Activated CD4-positive, alpha-beta memory T cell treated with anti-CD3 and anti-CD28 coated beads, Interleukin-2, amount 10 ng/mL, durations not matched to agents 7 days and 5 days (primary cell): ENCODE measurements at places on chromosomes 16 and 17.
A peak's percentile ranks its signal among the peaks of the same experiment; 100 is the strongest.

GRCh38 chr17:9893411-9894012, 11.6 kb downstream of the RCVRN start:
- no peak for DNase-seq

- DNase-seq: no peak
These were observed 17.7 kb downstream of the TCF25 start for GRCh38 chr16:89890886-89891657.

DNA sequence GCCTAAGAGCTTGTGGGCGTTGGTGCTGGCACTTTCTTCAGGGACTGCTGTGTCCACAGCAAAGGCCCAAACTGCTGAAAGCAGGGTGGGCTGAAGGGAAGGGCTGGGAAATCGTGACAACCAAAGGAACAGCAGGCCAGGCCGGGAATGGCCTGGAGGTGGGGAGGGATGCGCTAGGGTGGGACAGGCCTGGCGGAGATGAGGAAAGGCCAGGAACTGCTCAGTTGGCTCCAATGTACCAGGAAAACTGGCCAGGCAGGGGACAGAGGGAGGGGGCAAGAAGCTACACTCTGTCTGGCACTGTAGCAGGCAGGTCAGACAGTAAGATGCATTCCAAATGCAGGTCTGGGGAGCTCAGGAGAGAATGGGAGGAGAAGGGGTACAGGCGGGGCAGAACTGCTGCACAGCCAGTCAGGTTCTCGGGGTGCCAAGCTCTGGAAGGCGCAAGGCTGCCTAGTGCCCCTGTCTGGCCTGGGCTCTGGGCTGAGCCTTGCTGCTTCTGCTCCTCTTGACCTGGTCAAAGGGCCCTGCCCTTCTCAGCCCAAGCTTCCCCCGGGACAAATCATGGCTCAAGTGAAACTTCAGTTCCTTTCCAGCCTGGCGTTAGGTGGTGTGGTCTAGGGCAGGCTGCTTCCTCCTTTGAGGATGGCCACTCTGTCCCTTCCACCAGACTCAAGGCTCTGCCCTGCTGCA, 7.3 kb downstream of the PNMT start:
- DNase-seq: no peak

DNA sequence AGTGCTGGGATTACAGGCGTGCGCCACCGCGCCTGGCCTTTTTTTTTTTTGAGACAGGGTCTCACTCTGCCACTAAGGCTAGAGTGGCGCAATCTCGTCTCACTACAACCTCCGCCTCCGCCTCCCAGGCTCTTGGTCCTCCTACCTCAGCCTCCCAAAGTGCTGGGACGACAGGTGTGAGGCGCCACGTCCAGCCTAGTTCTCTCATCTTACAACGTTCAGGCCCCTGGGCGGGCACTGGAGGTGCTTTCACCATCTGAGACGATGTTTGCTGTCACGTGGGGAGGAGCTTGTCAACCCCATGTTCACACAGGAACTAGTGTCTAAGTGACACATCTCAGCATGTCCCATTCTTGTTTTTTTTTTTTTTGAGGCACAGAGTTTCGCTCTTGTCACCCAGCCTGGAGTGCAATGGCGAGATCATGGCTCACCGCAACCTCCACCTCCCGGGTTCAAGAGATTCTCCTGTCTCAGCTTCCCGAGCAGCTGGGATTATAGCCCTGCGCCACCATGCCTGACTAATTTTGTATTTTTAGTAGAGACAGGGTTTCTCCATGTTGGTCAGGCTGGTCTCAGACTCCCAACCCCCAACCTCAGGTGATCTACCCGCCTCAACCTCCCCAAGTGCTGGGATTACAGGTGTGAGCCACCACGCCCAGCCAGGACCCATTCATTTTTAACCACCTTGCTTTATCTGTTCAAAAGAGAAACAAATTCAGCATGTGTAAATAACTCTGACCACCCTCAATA, 5.2 kb upstream of the FANCA start:
- no peak for DNase-seq

DNA sequence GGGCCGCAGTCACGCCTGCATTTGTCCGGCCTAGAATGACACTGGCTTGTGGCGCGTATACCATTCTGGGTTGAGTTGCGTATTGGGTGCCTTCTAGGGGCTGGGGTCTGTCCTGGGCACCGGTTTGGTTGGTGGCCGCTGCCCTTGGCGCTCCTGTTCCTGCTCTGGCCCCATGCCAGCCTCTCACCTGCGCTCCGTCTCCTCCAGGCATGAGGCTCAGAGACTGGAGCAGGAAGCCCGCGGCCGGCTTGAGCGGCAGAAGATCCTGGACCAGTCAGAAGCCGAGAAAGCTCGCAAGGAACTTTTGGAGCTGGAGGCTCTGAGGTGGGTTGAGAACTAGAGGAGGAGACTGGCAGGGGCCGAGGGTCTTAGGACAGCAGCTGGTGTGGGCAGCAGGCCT, 17.4 kb downstream of the CDIPT start:
- no peak for DNase-seq

DNA sequence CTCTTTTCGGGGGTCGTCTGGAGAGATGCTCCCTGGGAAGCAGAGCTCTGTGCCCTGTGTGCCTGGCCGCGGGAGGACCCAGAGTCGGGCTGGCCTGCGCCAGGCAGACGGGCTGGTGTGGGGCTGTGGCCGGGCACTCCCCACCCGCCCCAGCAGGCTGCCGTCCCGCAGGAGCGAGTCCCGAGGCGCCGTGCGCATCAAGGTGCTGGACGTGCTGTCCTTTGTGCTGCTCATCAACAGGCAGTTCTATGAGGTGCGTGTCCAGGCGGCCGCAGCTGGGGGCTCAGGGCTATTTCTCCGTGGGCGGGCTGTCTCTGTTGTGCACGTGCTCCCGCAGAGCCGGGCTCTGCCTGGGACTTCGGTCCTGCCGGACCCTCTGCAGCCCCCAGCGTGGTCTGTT, 15.0 kb downstream of the TSC2 start:
- DNase-seq: no peak

GRCh38 chr16:89764711-89765201, 43.4 kb downstream of the ZNF276 start:
- DNase-seq: peak; percentile 75

DNA sequence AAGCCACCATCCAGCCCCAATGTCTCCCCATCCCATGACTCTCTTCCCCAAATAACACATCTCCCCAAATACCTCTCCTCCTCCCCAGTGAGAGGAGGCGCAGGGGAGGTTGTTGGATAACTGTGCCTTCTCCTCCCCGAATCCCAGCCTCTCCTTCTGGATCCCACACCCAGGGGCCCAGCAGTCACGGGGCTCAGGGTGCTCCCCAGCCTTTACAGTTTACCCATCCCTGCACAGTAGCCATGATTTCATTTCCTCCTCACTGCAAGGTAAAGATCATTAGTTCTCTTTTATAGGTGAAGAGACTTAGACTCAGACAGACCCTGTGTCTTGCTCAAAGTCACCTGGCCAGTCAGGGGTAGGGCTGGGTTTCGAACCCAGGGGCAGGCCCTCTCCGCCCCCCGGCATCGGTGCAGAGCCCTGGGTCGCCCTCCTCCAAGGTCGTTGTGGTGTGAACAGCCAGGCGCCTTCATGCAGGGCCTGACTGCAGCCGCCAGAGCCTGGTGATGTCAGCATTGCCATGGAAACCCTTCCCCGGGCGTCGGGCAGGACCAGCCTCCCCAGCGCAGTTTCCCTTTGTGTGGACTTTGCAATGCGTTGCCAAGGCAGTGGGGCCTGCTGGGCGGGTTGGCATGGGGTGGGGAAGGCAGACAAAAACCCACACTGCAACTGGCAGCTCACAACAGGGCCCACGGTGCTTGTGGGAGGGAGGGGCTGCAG, 53.3 kb upstream of the TOB1 start:
- DNase-seq: peak; percentile 91

DNA sequence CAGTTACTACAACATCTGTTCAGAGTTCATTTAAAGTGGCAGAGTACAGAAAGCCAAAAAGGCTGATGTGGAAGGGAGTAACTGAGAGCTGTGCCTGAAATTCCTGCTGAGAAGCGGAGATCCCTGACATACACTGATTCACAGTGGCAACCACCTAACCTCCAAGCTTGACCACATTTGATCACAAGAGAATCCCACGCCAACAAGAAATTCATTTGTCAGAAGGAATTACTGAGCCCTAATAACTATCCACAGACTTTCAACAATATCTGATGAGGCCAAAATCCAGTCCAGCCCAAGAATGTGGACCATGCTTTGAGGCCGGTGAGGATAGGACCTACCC, 168.5 kb upstream of the RPH3AL start:
- no peak for DNase-seq

DNA sequence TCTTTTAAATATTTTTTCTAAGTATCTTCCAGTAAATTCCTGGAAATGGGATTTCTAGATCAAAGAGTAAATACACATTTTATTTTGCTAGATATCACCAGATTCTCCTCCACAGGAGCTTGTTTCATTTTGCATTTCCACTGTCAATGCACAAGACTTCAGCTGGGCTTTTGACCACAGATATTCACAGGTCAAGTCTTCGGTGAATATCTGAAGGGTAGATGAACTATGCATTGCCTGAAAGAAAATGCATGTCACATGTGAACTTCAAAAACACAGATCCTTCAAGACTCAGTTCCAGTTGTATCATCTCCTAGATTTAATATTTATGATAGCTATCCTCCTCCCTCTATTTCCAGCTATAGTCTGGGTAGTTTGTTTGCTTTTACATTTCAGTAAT, 963.6 kb upstream of the GOT2 start:
- no peak for DNase-seq

GRCh38 chr16:6081320-6081976, 983.9 kb upstream of the EEF2KMT start:
- peak; percentile 21 for DNase-seq

GRCh38 chr16:28492511-28492910, 637 bp upstream of the CLN3 start:
- DNase-seq: no peak

DNA sequence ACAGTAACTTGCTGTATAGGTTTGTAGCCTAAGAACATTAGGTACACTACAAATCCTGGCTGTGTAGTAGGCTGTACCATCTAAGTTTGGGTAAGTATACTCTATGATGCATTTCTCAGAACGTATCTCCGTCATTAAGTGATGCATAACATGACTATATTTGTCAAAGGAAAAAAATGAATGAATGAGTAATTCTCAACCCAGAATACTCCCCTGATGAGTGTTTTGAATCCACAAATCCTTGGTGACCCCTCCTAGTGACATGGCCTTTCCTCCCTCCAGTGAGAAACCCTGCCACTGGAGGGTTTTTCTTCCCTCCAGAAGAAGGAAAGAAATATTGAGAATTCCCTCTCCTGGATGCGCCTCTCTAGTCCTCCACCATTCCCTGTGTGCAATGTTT, 24.0 kb upstream of the SALL1 start:
- no peak for DNase-seq

DNA sequence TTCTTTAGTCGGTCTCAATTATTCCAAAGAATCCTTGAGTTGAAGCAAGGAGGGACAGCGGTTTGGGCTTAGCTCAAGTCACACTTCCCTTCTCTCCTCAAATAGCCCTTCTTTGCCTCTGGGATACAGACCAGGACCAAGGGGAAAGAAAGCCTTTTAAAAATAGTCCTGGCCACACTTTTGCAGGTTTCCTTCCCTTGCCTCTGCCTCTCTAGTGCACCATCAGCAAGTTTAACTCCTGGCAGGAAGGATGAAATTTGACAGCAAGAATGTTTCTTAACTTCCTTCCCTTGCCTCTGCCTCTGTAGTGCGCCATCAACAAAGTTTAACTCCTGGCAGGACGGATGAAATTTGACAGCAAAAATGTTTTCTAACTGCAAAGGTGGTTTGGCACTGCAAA, 7.2 kb upstream of the G6PC1 start:
- DNase-seq: no peak

DNA sequence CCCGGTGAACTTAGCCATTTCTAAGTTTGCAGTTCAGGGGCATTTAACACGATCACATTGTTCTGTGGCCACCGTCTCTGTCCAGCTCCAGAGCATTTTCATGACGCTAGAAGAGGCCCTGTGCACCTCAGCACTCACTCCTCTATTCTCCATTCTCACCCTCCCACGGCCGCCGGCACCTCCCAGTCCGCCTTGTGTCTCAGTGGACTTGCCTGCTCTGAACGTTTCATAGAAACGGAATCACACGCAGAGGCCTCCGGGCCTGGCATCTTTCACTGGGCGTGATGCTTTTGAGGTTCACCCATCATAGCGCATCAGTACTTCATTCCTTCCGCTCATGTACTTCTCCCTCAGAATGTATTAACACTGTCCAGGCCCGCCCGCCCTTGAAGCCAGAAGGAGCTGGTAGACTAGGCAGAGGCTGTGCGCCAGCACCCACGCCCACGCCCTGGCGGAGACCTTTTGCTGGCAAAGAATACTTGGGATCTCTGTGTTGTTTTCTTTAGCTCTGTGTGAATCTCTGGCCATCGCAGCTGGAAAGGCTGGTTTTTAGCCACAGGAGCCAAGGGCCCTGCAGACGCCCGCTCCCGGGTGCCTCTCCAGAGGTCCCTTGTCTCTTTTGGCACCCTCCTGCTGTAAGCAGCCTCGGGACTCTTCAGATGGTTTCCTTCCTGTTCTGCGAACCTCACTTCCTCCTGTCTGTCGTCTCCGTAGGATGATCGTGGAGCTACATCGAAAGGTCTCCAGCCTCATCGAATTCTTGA, 23.4 kb upstream of the JPT2 start:
- DNase-seq: no peak

GRCh38 chr17:29390851-29391631, 878 bp downstream of the TAOK1 start:
- peak; percentile 18 for DNase-seq

- no peak for DNase-seq
These were observed 19.6 kb upstream of the PHF12 start for GRCh38 chr17:28970879-28971278.

DNA sequence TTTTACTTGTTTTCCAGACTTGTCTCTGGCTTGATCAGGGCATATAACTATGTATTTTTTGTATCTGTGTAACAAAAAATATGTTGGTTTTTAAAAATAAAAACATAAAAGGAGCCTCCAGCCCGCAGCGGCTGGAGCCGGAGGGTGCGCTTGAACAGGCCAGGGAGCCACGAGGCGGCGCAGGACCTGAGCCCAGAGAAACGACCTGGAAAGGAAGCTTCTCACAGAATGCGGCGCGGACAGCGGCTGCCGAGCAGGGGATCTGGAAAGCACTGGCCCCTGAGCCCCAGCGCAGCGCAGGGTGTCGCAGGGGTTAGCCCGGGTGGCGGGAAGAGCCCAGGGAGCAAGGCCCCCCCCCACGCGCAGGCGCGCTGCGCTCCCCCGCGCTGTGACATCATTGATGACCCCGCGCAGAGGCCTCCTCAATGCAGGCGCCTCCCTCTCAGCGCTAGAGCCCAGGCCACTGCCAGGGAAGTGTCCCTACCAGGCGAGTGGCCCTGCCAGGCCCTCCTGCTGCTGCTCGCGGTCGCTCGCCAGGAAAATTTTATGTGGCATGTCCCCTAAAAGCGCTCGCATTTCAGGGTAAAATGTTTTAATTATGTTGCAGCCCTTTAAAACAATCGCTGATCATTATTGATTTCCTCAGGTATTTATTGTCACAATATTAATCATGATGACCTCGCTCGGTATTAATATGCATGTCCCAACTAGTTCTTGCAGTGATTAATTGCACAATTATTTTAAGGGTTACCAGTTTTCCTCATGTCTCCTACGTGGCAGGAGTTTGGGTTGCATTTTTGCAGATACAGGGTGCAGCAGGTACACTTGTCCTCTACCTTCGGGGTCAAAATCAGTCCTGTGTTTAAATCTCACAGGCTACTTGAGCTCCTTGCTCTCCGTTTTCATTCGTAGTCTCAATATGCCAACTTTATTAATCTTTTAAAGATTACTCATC, 134.2 kb downstream of the USP22 start:
- peak; percentile 83 for DNase-seq
